ENCODE measurements at places on chromosomes 3 and 15. TPM values are rescaled to one million over a fixed set of nuclear protein-coding genes. Genes with fewer than 3 reads are reported as not detected.

ZKSCAN7 gene
- 5.7 TPM for polyA plus RNA-seq

ATP8B4 gene
- 1.0 TPM for polyA plus RNA-seq

DNA sequence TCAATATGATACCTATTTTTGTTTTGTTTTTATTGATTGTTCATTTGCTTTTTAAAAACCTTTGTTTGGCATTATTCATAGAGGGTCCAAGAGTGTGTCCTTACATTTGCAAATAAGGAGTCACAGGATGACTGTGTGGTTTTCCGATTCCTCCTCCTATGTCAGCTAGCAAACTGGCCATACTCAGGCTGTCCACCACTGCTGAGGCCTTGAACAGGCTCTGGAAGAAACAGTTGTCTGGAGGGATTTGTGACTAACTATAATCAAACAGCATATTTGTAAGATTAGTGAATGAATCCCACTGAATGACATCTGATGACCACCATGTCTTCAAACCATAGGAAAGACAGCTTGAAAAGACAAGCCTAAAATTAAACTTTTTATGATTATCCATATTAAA is 423.4 kb upstream of the ATP11B start:
- DNase-seq: no peak

DNA sequence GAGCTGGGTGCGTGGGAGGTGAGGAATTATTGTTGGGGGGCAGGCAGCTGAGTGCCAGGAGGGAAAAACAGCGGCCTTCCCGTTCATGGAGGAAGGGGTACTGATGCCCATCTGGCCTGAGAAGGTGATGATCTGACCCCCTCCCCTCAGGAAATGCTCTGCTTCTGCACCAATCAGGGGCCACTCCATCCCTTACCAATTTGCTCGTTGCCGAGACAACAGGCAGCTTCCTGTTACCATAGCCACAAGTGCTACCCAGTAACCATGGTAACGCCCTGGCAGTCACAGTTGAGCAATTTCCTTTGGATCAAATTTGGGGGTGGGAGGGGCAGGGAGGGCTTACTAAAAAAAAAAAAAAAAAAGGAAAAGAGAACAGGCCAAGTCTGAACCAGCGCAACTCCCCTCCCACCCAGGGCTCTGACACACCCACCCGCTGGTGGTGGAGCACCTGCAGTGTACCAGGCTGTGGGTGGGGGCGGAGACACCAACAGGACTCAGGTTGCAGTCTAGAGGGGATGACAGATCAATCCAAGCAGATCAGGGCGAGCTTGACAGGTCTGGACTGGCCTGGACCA is 13.7 kb downstream of the CELF6 start:
- DNase-seq: no peak

- no peak for DNase-seq
Observed at GRCh38 chr3:42192334-42193200, 73.4 kb downstream of the CCK start.

DNA sequence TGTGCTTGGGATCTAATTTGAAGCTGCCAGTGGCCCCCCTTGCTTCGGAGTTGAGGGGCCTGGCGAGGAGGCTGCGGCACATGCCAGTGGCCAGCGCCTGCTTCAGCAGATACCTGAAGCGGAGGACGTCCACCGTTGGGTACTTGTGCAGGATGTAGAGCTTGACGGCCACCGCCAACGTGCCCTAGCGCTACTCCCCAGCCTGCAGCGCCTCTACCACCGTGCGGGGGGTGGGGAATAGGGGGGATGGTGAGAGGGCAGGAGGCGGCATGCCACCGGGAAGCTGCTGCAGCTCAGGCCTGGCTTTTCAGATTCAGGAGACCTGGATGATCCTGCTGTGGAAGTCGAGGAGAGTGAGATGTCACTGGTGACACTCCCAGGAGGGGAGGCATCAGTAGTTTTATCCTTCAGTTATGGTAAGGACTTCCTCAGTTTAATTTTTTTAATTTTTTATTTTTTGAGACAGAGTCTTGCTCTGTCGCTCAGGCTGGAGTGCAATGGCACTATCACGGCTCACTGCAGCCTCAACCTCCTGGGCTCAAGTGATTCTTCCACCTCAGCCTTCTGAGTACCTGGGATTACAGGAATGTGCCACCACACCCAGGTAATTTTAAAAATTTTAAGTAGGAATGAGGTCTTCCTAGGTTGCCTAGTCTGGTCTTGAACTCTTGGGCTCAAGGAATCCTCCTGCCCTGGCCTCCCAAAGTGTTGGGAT is 150.6 kb upstream of the FRMD4B start:
- DNase-seq: no peak

DNA sequence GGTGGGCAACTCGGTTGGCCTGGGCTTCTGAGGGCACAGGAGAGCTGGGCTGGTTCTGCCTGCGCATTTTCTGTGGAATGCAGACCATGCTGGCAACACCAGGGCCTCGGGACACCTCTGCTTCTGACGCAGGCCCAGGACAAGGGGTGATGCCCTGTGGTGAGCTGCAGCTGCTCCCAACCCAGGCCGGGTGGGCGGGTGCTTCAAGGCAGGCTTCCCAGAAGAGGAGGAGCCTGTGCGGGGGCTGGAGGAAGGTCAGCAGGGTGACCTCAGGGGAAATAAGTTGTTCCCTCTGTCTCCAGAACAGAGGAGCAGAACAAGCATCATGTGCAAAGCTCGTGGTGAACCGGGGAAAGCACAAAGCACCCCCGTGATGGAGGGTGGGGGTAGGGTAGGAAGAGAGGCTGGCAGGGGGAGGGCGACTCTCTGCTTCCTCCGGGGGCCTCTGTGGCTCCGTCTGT is 11.0 kb upstream of the PLXNA1 start:
- no peak for DNase-seq

FRMD4B gene
- polyA plus RNA-seq: 0.12 TPM

DNA sequence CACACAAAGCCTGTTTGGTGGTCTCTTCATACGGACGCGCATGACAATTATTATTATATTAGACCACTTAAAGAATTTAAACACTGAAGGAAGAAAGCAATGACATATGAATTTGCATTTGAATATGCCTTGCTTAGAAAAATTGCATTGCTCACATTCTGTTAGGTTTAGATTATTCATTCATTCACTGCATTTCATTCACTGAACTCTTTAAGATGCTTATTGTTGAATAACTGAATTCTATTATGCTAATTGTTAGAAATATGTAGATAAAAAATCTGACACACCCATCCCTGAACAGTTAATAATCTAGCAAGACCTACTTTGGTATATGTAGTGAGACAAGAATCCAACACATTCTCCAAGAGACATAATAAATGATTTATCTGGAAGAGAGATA is 94.4 kb upstream of the PEX5L start:
- DNase-seq: no peak

DNA sequence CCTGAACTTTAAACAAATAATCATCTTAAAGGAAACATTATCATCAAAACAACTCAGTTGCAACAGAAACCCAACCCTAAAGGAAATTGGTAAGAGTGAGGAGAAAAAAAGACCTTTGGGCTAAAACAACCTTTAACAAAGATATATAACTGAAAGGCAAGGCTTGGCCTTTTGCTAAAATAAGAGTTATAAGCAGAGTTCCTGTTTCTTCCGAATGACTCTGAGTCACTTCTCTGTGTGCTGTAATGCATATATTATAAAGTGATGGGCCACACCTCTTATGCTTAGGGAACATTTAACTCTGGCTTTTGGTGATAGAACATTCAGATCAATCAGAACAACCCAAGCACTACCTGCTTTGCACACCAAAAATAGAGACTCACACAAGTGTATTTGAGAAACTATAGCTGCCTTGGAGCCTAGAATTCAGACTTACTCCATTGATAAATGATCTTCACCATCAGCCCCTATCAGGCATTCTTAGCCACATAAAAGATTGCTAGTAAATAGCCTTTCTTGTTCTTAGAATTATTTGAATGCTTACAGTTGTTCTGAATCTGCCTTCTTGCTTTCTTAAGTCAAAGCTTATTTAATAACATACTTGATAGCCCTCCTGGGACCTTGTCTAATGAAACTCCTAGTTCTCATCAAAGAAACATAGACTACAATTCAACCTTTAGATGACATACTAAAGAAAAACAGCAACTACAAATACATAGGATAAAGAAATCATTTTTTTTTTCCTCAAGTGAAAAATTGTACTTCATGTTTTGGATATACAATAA is 294.2 kb upstream of the SEMA6D start:
- DNase-seq: no peak

LEKR1 gene
- polyA plus RNA-seq: 0.17 TPM

- no peak for DNase-seq
Observed at GRCh38 chr3:45051685-45052084, 25.6 kb downstream of the CLEC3B start.

- DNase-seq: no peak
Observed at GRCh38 chr3:139491966-139492365, 15.7 kb upstream of the RBP2 start.

DNA sequence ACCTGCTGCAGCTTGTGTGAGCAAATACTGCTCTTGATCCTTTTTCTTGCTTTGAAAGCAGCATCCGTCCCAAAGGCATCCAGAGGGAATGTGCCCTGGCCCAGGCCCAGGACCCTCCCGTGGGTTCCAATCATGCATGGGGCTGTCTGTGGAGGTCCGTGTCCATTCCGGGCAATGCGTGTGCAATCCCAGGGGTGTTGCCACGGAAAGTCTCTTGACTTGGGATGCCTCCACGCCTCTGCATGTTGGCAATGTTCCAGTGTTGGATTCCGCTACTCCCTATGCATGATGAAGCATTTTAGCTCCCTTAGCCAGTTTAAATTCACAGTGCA is 105.7 kb downstream of the SNRPN start:
- no peak for DNase-seq

LRTM1 gene
- polyA plus RNA-seq: not detected

WDR76 gene
- polyA plus RNA-seq: 4.6 TPM

GRCh38 chr15:91973481-91973880 is 120.0 kb downstream of the SLCO3A1 start:
- no peak for DNase-seq

ST8SIA2 gene
- polyA plus RNA-seq: 0.33 TPM

- DNase-seq: no peak
Observed at GRCh38 chr3:169641167-169641566, 22.3 kb downstream of the MECOM start.

- DNase-seq: no peak
Observed at GRCh38 chr15:80367661-80368060, 36.5 kb upstream of the ARNT2 start.

GRCh38 chr3:48404440-48405342 is 25.2 kb downstream of the PLXNB1 start:
- DNase-seq: no peak

SEMA7A gene
- polyA plus RNA-seq: 7.5 TPM

MASP1 gene
- 80.7 TPM for polyA plus RNA-seq

NR2F2 gene
- 66.9 TPM for polyA plus RNA-seq

SLC9C1 gene
- polyA plus RNA-seq: not detected

ITGA11 gene
- polyA plus RNA-seq: 24.0 TPM

DNA sequence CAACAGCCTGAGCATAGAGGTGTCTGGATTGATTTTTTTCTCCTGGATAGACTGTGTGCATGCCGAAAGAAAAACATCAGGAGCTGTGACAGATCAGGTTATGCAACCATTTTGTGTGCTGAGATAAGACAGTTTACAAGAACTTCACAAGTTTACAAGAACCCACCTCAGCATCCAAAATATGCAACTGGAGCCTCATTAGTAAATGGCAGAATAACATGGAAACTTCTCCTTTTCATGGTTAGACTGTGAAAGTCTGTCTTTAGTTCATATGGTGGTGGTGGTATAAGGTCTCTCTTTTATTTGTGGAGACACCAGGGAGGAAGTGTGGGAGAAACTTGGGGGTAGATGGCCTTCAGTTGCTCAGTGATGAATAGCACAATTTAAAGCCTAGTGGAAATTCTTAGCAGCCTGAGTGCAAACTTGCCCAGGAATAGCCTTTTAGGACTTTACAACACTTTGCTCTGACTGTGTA is 3.7 kb upstream of the ZNF609 start:
- DNase-seq: no peak

SLC6A11 gene
- polyA plus RNA-seq: not detected

GRCh38 chr3:187025254-187025655 is 94.9 kb downstream of the ST6GAL1 start:
- DNase-seq: no peak

GXYLT2 gene
- polyA plus RNA-seq: 42.5 TPM

ACKR2 gene
- not detected for polyA plus RNA-seq

DNA sequence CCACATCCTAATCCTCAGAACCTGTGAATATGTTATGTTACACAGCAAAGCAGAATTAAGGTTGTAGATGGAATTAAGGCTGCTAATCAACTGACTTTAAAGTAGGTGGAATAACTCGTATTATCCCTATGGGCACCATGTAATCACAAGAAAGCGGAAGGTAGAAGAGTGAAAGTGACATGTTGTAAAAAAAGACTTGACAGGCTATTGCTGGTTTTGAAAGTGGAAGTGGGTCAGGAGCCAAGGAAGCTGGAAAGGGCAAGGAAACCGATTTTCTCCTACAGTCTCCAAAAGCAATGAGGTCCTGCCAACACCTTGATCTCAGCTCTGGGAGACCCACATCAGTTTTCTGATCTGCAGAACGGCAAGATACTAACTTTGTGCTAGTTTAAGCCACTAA is 6.6 kb downstream of the TP63 start:
- no peak for DNase-seq

PP2D1 gene
- polyA plus RNA-seq: not detected

DNA sequence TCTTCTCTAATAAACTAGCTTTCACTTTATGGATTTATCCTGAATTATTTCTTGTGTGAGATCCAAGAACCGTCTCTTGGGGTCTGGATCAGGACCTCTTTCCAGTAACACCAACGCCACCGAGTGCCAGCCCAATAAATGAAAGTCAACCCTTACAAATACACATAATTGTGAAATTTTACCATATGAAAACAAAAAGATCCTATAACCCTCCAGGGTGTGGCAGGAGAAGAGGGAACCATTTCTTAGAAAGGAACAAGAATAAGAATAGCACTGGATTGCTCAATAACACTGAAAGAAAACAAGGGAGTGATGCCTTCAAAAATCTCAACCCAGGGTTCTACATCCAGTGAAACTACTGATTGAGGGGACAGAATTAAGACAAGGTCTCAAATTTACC is 51.6 kb upstream of the ACKR4 start:
- no peak for DNase-seq

GRCh38 chr3:51198477-51198876 is 186.6 kb upstream of the MANF start:
- no peak for DNase-seq

DNA sequence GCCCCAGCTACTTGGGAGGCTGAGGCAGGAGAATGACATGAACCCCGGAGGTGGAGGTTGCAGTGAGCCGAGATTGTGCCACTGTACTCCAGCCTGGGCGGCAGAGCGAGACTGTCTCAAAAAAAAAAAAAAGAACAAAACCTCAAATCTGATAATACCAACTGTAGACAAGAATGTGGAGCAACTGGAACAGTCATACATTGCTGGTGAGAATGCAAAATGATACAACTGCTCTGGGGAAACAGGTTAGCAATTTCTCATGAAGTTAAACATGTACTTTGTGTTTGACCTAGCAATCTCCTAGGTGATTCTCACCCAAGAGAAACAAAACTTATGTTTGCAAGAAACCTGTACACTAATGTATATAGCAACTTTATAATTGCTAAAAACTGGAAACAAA is 4.4 kb upstream of the VHL start:
- no peak for DNase-seq

DNA sequence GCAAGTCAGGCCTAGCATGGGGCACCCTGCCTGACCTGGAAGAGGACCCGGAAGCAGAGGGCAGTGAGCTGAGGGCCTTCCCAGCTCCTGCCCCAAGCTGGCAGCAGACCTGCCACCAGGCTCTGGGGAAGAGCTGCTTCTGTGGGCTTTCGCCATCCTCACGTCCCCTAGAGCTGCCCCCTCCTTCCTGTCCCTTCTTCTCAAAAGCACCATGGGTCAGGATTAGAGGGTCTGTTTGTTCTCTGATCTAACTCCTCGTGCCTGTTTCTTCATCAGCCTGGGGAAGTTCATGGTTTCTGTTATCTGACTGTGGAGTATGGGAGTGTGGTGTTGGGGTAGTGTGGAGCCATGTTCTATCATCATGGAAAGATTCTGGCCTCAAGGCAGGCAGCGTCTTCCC is 58.4 kb upstream of the POLG start:
- DNase-seq: no peak

Measured in AG04450 (cell line).